NCI-H526 (cell line): ENCODE measurements at places on chromosomes 1 and 21.

- DNase-seq: no peak
These were observed 23.5 kb upstream of the TSPEAR start for GRCh38 chr21:44734841-44735240.

- DNase-seq: no peak
These were observed 6.9 kb downstream of the CTPS1 start for GRCh38 chr1:40986328-40986783.

- no peak for DNase-seq
These were observed 113.7 kb upstream of the PALMD start for GRCh38 chr1:99532276-99532580.

- DNase-seq: no peak
These were observed 9.2 kb downstream of the PTPRF start for GRCh38 chr1:43539726-43540434.

- DNase-seq: no peak
These were observed 4.6 kb downstream of the IFFO2 start for GRCh38 chr1:18951818-18952391.

DNA sequence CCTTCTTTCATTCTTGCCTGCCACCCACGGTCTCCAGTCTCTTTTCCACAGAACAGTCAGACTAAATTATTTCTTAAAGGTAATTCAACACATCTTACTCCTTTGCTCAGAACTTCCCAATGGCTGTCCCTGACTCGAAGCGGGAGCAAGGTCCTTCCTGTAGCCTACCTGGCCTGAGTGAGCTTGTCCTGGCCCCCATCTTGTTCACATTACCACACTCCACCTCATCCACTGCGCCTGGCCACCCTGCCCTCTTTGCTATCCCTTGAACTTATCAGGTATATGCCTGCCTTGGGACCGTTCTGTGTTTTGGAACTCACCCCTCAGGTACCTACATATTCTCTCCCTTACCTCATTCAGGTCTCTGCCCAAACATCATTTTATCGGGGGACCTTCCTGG, 13.3 kb upstream of the GLIS1 start:
- DNase-seq: no peak

DNA sequence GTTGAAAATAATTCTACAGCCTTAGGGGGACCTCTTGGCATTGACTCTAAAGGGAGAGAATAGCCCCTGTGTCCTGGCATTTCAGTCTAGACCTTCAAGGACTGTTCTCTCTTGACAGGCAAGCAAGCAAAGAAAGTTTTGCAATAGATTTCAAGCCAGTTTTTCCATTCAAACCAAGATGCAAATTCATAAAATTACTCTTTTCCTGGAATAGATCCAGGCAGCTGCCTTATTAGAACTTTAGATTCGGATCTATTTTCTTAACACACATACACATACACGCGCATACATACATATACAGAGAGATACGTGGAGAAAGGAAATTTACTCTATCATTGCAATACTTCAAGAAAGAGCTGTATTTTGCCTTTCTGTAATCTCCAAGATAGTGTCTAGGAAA, 129.4 kb downstream of the EDEM3 start:
- no peak for DNase-seq

- no peak for DNase-seq
These were observed 124.6 kb upstream of the IVNS1ABP start for GRCh38 chr1:185441605-185442004.

DNA sequence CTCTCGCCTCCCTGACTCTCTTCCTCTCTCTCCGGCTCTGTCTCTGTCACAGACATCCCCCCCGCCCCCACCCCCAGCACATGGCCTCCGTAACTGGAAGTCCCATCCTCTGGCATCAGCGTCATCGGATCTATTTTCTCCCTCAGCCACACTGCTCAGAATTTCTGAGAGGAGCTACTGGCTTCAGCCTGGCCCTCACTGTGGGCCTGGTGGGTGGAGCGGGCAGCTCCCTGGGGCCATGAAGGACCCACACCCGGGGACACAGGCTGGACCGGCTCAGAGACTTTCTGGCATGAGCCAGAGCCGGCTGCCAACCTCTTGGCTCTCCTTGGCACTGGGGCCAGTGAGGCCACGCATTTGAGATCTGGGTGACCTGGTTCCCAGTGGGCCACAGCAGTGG, 61.2 kb upstream of the CASZ1 start:
- DNase-seq: no peak

- DNase-seq: no peak
These were observed 132.3 kb downstream of the BEND5 start for GRCh38 chr1:48644190-48644900.

- DNase-seq: peak; percentile 60
These were observed 163.4 kb upstream of the USP24 start for GRCh38 chr1:55378582-55378981.

- no peak for DNase-seq
These were observed 412.3 kb downstream of the NPHP4 start for GRCh38 chr1:5579966-5580365.

DNA sequence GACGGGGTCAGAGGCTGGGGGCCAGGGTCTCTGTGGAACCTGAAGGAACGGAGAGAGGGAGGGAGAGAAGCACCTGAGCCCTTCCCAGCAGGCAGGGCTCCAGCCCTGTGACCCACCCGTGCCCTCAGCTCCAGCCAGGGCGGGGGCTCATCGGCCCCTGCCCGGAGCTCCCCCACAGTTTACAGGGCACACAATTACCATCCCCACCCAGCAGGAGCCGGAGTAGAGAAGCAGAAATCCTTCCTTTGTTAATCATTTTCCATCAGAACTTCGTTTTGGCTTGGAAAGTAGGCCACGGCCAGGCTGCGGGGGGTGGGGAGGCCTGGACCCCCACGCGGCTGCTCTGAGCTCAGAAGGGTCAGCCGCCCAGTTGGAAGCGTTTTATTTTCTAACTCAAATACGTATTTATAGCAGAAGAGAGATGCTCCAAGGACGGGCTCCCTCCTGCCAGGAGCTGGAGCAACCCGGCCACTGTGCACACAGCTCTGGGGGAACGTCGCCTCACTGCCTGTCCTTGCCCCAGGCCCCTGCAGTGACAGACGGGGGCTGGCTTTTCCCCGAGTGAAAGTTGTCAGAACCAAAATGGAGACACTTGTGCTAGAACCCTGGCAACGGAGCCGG, 42.7 kb upstream of the ADARB1 start:
- DNase-seq: no peak

GRCh38 chr1:225748529-225748928, 29.1 kb upstream of the SRP9 start:
- no peak for DNase-seq

- no peak for DNase-seq
These were observed 49.9 kb upstream of the HAO2 start for GRCh38 chr1:119318466-119319309.

- no peak for DNase-seq
These were observed 44.7 kb downstream of the PTGFRN start for GRCh38 chr1:116954440-116954839.

GRCh38 chr1:35447278-35447677, 109.9 kb downstream of the KIAA0319L start:
- no peak for DNase-seq

DNA sequence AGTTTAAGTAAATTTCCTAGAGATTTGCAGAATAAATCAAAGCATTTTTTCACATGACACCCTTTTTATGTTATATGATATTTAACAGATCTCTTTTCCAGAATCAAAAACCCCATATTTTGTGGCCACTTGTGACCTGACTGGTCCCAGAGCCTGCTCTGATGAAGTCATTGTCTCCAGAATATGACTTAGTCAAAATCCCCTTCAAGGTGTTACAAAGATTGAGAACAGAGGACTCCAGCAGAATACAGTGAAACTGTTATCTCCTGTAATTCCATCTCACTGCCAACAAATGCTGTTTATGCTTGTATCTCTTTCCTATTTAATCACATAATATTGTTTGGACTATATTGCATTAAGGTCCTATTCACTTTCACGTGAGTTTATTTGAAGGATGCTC, 25.6 kb downstream of the RGS1 start:
- DNase-seq: no peak

- DNase-seq: no peak
These were observed 20.3 kb downstream of the AJAP1 start for GRCh38 chr1:4674676-4675075.

DNA sequence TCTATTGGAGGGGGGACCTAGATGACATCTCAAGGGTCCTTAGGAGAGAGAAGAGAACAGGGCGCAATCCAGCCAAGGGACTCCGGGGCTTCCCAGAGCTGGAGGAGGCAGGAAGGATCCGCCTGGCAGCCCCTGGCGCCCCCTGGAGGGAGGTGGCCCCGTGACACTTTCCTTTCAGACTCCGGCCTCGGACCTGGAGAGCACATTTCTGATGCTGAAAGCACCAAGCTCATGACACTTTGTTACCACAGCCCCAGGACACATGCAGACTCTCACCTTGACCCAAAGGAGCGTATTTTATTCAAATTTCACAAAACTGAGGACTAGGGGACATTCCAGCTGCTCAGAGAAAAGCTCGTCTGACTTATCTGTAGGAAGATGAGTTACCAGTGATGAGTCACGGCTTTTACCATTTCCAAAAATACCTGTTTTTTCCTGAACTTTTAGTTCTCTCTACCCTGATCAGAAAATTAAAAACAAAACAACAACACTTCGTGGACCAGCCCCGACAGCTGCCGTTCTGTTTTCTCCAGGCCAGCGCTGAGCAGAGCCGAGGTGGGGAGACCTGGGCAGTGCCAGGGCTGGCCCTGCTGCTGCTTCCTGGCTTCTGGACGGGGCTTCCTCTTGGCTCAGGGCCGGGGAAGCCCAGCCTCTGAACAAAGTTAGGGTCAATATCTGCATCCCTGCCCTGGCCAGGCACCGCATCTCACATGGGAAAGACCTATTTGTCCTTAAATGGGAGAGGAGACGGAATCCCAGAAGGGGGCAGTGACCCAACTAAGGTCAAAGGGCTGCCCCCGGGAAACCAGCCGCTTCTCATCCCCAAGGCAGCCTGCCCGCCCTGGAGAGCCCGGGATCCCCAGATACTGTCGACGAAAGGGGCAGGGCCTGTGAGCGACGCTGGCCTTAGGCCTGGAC, 21.6 kb upstream of the POFUT2 start:
- DNase-seq: no peak

GRCh38 chr1:234500269-234500668, 21.3 kb upstream of the TARBP1 start:
- DNase-seq: no peak

DNA sequence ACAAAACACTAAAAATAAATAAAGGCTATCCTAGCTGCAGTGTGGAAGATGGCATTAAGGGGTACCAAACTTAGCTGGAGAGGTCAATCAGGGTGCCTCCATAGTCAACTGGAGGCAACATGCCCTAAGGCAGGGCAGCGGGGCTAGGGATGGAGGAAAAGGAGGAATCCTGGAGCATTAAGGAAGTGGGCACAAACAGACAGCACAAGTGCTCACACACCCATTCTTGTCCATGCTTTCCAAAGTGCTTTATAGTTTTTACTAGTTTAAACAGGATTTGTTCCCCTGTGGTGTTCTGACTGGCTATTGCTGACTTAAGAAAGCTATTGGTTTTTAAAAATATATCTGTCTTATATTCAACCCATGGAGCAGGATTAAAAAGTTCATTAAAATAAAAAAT, 33.3 kb downstream of the TCEANC2 start:
- no peak for DNase-seq

DNA sequence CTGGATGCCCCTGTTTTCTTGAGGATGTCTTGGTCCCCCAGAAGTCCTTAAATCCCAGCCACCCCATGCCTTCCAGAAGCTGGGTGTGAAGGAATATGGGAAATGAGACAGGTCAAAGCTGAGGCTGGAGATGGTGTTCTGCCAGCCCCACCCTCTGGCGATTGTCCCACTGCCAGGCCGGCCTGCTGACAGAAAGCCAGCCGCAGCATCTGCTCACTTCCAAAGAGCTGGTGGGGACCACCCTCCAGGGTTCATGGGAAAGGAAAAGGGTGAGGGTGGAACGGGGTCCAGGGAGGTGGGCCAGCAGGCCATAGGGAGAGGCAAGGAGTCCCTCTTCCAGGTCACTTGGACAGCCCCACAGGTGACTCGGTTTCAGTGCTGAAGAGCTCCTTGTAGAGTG, 1.9 kb upstream of the LINGO4 start:
- no peak for DNase-seq

DNA sequence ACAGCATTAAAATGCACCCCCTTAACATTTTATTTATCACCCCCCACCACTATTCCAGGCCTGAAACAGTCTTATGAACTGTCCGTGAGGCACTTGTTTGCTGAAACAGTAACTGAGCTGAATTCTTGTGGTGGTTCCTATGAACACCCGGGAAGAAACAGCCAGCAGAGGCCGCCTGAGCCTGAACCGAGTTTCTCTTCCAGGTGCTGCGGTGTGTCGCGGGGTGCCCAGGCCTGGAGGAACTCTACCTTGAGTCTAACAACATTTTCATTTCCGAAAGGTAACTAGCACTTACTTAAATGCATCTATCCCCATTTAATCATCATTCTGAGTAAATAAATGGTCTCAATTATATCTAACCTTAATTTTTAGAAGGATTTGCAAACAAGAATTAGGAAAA, 66.8 kb downstream of the TBCE start:
- peak; percentile 2 for DNase-seq

- no peak for DNase-seq
These were observed 2028.7 kb downstream of the NCAM2 start for GRCh38 chr21:23026878-23027277.

GRCh38 chr1:114021665-114022099, 42.4 kb downstream of the OLFML3 start:
- no peak for DNase-seq

DNA sequence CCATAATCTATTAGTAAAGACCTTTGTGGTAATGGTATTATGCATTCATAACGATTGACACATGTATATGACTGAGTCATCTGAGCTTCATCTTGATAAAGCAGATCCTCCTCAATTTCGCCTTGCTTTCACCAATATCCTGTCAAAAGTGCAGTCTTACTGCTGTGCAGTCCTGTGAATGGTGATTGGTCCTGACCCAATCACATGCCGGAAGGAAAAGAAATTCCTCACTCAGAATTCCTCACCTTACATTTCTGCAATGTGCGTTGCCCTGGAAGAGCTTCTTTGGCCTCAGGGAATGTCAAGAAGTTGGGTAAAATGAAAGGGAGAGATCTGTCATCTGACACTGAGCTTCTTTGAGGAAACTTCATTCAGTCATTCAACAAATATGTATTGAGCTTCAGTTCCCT, 121.0 kb upstream of the TSPAN2 start:
- DNase-seq: no peak

- no peak for DNase-seq
These were observed 587.9 kb downstream of the ADGRL2 start for GRCh38 chr1:82388679-82389078.

GRCh38 chr1:7209336-7209735, 424.1 kb downstream of the CAMTA1 start:
- DNase-seq: no peak

GRCh38 chr1:205998457-205999241, 4.5 kb downstream of the RAB7B start:
- DNase-seq: no peak

GRCh38 chr1:11790880-11791715, 14.7 kb downstream of the MTHFR start:
- DNase-seq: no peak

DNA sequence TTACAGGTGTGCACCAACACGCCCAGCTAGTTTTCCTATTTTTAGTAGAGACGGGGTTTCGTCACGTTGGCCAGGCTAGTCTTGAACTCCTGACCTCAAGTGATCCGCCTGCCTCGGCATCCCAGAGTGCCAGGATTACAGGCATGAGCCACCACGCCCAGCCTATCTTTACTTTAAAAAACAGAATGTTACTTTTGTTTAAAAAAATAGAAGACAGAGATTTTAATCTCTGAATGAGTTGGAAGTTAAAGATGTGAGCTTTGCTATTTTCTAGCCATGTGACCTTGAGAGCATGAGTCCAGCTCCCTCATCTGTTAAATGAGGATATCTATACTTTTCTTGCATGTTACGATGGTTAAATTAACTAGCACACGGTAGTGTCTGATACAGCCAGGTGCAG, 3.9 kb upstream of the PUM1 start:
- no peak for DNase-seq
